ENCODE measurements at places on chromosomes 7 and 10.

GRCh38 chr7:151008511-151009323 is 15.6 kb downstream of the ATG9B start:
- DNase-seq: no peak

DNA sequence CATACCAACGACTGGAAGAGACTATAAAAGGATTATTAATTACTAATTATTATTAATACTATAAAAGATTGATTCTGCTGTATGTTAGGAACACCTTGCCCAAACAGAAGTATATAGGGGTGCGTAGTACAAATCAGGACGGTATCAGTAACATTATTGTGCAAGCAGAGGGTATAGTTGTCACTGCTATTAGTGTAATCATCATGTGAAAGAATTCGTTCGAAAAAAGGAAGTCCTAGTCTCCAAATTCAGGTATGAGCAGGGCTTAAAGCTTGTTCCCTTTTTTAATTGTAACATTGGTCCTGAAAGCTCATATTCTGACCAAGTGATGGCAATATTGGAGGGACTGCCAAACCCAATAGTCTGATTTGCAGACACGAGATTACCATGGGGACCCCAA is 81.8 kb downstream of the THSD7A start:
- DNase-seq: no peak

DNA sequence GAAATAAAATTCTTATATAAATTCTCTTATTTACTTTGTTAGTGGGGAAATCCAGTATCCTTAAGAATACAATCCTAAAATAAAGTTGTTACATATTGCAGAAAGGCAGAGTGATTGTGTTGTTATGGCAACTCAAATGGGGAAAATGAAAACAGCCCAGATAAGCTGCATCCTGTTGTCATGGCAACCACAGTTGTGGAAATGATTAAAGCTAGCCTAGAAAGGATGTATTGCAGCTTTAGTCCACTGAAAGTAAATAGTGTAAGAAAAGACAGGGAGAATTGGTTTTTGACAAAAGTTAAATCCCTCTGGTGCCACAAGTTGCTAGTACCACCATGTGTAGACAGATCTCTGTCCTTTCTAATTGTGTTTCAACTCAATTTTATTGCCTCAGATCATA is 43.2 kb downstream of the BTRC start:
- peak; percentile 74 for DNase-seq

DNA sequence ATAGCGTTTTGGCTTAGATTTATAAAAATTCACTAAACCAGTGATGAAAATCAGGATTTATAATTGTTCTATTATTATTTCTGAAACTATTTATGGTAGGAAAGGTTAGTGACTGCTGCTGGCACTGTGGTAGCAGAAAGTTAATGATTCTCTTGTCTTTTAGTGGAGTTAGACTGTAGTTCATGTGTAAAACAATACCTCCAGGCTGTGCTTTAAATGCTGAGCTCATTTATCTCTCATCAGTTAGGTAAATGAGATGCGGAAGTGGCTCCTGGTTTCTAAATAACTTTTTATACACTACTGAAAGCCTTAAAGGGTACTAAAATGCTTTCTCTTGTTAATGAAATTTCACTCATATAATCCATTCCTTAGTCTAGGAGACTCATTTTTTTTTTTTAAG is 326.8 kb upstream of the POT1 start:
- DNase-seq: no peak

DNA sequence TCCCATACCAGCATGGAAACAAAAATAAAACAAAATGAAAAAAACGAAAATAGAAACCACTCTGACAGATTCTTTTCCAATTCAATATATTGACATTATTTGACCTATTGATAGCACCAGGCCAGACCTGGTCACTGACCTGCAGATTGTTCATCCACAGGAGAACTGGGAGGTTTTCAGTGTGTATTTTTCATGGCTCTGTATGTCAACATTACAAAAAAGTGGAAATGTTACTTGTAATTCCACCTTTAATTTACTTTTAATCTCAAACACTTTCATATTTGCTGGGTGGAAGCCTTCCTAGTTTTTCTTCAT is 2.9 kb downstream of the HKDC1 start:
- DNase-seq: no peak

DNA sequence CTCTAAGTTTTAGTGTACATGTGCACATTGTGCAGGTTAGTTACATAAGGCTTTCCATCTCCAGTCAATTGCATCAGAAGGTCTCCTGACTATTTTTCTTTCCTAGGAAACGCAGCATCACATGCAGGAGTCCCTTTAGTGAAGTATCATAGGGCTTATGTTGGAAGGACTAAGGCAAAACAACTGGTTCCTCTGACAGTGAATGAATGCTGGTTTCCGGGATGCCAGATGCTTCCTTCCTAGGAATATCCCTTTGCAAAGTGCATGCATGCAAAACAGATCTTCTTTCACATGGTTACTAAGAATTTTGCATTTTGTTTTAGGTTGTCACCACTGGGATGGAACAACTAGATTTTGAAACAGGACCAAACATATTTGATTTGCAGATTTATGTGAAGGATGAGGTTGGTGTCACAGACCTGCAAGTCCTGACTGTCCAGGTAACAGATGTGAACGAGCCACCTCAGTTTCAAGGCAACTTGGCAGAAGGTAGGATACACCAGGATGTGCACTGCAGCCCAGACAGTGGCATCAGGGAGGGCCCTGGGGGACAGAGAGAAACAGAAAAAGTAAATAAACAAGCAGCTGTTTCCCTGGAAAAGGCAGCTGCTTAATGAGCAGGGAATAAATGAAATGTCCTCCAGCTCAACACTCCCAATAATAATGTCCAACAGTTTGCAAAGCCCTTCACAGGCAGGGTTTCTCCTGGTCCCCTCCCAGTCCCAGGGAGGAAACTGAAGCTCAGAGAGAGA is 17.8 kb downstream of the CDHR3 start:
- DNase-seq: no peak

GRCh38 chr7:1114505-1114904 is 26.6 kb downstream of the GPER1 start:
- DNase-seq: no peak

GRCh38 chr10:7541137-7542087 is 125.4 kb downstream of the ITIH5 start:
- DNase-seq: no peak

- DNase-seq: no peak
These were observed 100.3 kb downstream of the DNAJB9 start for GRCh38 chr7:108669958-108670357.

All from LHCN-M2 (cell line).